ENCODE measurements at places on chromosomes 1 and 21. TPM values are rescaled to one million over a fixed set of nuclear protein-coding genes. Genes with fewer than 3 reads are reported as not detected.

Gene OR2L5
- total RNA-seq: not detected

Gene OR2L2
- total RNA-seq: not detected

Gene RHD
- total RNA-seq: not detected

Gene PLA2G4A
- total RNA-seq: 24.1 TPM

Gene KLF17
- 0.26 TPM for total RNA-seq

Gene PODN
- 95.0 TPM for total RNA-seq

Gene CELA2A
- total RNA-seq: not detected

Gene IVL
- total RNA-seq: not detected

Gene NPPA
- total RNA-seq: not detected

Gene STUM
- total RNA-seq: 3.0 TPM

Gene SLC26A9
- not detected for total RNA-seq

Gene TMEM52
- not detected for total RNA-seq

Gene KRTAP19-1
- total RNA-seq: not detected

Gene KMO
- 8.7 TPM for total RNA-seq

Gene PTAFR
- 7.1 TPM for total RNA-seq

Gene ASTN1
- total RNA-seq: 1.2 TPM

Gene FBLIM1
- total RNA-seq: 56.5 TPM

Gene FMN2
- total RNA-seq: 1.0 TPM

Gene KCNN3
- total RNA-seq: 7.1 TPM

Gene TXNIP
- total RNA-seq: 1,900 TPM

Gene DPT
- 60.1 TPM for total RNA-seq

Data from uterus (tissue), 4 donors.